ENCODE measurements at places on chromosomes 1 and 21.

GRCh38 chr1:36464605-36465393, 615 bp upstream of the MRPS15 start:
- DNase-seq = no peak

GRCh38 chr1:31010086-31010989, 55.2 kb downstream of the PUM1 start:
- DNase-seq = no peak

- DNase-seq = no peak
These were observed 81.7 kb downstream of the MAN1C1 start for GRCh38 chr1:25698252-25698651.

GRCh38 chr21:15430023-15430422, 299.8 kb upstream of the USP25 start:
- no peak for DNase-seq

DNA sequence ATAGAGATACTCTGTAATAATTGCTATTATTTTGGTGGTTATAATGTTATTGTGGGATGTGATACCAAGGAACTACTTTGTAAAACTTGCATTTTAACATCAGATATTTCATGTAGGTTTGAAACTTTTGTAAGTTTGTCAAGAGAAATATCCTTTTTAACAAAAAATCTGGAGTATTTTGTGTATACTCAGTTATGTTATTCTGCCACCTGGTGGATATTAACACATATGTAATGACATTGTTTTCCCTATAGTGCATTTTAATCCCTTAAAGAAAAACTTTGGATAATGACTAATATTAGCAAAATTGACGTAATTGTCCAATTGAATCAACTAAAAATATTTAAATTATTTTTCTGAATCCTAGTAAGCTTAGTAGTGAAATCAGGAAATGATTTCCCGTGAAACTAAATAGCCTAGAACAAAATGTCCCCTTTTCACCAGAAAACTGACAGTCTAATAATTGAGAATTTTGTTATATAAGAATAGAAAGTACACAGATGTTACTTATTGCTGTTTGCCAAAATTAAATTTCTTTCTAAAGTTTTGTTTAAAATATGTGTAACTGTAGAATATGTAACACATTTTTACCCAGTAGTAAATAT, 39.6 kb downstream of the KCTD3 start:
- DNase-seq = no peak

DNA sequence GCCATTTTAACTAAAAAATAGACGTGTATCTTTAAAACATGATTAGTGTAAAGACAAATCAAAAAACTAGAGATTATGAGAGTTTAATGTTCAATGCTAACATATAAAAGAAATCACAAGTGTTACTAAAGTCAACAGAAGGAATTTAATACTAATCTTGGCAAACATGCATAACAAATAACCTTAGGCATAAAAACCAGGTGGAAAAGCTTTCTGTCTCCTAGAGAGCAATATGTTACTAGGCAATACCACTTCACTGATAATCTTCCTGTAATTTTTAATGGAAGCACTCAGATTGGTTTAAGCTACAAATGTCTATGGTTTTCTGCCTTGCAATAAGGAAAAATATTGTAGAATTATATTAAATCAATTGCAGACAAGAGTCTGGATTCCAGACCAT, 121.9 kb downstream of the NME7 start:
- DNase-seq = no peak

DNA sequence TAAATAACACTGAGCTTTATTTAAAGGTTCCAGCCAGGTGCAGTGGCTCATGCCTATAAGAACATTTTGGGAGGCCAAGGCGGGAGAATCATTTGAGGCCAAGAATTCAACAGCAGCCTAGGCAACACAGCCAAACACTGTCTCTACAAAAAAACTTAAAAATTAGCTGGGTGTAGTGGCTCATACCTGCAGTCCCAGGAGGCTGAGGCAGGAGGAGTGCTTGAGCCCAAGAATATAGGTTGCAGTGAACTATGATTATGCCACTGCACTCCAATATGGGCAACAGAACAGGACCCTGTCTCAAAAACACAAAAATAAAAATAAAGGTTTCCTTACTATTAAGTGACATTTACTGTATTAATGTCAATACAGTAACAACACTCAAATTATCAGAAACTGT, 2.1 kb downstream of the TAF12 start:
- DNase-seq = no peak
